ENCODE measurements at places on chromosomes 4 and X.

- no peak for DNase-seq
Observed at GRCh38 chr4:35538807-35539206, 705.5 kb downstream of the ARAP2 start.

DNA sequence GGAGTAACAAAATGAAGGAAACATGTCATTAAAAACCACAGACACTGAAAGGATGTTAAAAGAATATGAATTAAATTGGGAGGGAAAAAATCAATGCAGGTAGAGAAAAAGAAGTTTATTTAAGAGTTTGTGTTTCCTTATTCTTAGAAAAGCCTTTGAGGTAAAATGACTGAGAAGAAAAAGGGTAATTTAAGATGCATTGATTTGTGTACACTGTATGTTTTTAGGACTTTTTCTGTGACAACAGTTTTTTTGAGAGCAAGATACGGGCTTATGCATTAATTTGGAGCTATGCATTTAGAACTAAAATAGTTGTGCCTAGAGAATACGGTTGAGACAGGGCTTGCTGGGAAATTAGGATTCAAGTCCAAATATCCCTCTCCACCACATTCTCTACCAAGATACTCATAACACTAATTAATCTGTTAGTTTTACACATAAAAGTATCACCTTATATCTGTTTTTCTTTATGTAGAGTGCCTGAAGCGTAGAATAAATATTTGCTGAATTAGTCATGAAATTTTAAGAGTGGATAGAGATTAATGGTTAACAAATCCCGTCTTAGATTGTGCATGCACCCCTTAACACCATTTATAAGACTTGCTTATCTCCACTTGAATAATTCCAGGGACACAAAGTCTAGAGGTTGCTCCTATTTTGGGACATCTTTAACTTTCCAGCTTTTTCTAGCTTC is 232.5 kb downstream of the PCDH7 start:
- DNase-seq, result no peak

DNA sequence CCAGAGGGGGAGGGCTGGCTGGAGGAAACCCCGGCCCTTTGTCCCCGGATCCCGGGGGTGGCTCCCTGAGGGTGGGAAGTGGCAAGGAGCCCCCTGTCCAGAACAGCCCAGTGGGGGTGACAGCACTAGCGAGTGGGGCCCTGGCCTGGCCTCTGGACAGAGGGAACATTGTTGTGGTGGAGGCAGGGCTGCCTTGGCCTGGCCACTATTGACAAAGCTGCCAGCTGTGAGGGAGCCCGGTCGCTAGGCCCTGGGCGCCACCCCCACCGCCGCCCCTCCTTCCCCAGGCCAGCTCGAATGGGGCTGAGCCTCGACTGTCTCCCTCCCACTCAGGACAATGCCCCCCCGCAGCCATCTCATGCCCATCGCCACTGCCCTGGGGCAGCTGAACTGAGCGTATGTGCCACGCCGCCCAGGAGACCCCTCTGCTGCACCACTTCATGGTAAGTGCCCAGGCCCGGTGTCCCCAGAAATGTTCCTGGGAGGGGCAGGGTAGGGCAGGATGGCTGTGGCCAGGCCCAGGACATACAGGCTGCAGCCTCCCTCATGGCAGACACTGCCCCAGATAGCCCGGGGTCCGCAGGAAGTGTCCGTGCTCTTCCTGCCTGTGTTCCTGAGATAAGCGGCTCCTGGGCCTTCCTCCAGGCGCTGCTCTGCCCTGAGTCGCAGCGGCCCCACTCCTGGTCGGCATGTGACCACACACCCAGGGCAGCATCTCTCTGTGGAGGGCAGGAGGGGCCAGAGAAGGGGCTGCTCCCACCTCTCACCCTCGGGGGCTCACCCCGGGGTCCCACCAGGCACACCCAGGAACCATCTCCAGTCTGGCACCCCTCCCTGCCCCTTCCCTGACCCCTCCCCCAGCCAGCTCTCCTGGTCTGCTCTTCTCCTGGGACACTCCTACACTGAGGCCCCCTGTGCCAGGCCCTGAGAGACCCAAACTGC is 1.4 kb downstream of the PLXNB3 start:
- DNase-seq, result no peak

GRCh38 chr4:101790521-101791181 is at the start of gene BANK1:
BANK1 (plus strand) TSS chr4:101790730; CDS start chr4:101790881, 151 bp downstream.
- no peak for DNase-seq

DNA sequence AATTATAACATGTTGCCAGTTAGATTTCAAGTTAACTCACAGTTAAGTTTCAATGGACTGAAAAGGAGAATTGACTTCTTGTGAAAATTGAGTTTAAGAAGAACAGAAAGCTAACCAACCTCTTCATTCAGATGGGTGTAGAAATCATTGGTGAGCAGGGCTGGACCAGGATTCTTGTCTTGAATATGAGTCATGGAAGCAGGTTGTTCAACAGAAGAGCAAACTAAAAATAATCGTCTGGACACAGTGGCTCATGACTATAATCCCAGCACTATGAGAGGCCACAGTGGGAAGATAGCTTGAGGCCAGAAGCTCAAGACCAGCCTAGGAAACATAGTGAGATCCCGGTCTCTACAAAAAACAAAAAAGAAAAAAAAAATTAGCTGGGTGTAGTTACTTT is 98.2 kb downstream of the ARSJ start:
- DNase-seq, result no peak

- DNase-seq, result peak; percentile 35
Observed at GRCh38 chrX:154546354-154547244, at the start of gene G6PD. G6PD (minus strand) TSS chrX:154546846; CDS start chrX:154546155, 691 bp downstream.

DNA sequence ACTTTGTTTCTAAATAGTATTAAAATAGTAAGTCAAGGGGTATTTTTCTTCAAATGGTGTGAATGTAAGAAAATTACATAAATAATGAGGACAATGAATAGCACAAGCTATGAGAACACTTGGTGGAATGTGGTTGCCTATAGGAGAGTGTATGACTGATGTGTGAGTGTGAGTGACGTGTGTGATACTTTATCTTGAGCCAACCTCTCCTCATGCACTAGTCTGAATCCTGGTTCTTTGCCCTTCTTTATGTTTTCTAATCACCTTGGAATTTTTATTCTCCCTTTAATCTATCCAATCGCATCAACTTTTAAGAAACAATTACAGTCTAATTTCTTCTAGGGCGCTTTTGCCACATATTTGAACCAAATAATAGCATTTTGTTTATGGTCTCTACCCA is 98.2 kb downstream of the YIPF7 start:
- no peak for DNase-seq

DNA sequence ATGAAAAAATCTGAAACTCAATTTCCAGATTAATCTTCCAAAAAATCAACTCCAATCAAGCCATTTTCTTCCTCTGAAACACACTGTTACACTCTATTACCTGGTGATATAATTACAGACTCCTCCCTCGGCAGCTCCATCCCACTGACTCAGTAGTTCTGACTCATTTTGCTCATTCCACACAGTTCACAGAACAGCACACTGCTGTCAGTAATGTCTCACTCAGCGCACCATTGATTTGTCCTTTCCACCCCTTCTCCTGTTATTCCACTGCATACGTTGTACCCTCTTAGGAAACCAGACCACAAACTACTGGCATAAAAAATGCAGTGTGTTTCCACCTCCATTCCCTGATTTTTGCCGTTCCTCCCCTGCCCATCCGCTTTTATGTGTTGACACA is 212.7 kb downstream of the SLIT2 start:
- no peak for DNase-seq

- DNase-seq, result no peak
Observed at GRCh38 chr4:28177641-28178040, 1317.0 kb downstream of the STIM2 start.

- no peak for DNase-seq
Observed at GRCh38 chr4:46648088-46648744, 258.3 kb upstream of the GABRA2 start.

DNA sequence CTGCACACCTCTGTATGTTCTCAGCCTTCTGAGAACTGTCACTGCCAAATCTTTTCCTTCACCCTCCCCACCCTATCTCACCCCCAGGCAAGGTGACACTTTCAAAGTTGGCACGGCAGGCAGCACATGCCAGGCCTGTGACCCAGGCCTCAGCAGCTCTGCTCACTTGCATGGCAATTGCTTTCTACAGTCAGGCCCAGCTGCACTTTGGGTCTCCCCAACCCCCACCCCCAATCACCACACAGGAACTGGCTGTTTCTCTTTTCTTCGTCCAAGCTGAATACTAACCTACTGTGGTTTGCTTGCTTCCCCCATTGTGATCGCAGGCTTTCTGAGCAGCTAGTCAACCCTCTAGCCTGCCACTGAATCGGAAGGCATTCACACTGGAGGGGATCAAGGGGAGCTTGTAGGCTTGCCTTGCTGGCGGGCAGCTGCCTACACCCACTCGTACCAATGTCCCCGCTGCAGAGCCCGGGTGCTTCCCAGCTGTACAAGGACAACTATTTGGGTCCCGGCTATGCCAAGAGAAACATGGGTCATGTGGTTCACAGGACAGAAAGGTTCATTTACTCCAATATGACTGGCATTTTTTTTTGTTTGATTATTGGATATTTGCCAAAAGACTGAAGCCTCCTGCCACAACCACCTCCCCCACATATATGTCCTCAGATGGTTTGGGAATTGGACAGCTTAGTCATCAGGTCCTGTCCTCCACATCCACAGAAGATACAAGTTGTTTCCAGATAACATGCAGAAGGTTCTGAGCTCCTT is 28.1 kb downstream of the SLC25A43 start:
- DNase-seq, result no peak

DNA sequence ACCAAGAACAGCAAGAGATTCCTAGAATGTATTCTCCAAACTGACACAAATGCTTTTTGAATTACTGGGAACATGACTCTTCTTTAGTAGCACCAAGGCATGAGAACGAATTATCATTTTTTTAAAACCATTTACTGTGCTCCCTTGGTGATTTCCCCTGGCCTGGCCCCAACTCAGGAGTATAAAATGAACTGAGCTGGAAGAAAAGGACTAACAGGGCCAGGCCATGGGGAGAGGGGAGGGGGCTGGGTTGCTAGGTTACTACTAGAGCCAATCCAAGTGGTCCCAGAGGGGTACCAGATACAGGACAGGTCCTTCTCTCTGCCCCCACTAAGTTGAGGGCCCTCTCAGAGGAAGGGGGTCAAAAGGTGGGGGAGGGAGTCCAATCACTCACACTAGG is 23.1 kb downstream of the SASH3 start:
- no peak for DNase-seq

DNA sequence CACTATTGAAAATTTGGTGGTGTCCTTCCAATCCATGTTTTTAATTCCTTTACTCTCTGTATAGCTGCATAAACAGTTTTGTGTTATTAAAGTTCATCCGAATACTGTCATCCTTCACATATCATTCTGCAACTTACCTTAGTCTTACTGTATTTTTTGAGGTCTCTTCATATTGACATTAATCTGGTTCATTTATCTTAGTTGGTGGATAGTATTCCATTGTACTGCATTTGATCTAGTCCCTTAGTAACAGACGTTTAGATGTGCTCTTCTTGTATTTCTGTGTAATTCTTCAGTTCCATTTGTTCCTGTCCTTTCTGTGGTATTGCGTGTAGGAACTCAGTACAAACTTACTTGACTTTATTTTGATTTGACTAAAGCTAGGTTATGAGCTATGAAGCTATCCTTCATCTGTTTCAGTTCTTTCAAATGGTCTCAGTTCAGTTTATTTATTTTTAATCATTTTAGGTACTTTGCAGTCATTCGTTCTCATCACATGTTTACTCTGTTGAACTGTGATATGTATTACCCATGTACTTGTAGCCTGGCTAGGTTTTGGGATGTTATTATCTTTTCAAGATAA is 41.3 kb downstream of the RAPGEF2 start:
- no peak for DNase-seq
